SK-N-SH (cell line): ENCODE measurements at places on chromosomes 4 and X. TPM values are rescaled to one million over a fixed set of nuclear protein-coding genes. Genes with fewer than 3 reads are reported as not detected.
A peak's percentile ranks its signal among the peaks of the same experiment; 100 is the strongest.

GRCh38 chrX:18951032-18951431 is 32.9 kb downstream of the PHKA2 start:
- DNase-seq, result no peak

DNA sequence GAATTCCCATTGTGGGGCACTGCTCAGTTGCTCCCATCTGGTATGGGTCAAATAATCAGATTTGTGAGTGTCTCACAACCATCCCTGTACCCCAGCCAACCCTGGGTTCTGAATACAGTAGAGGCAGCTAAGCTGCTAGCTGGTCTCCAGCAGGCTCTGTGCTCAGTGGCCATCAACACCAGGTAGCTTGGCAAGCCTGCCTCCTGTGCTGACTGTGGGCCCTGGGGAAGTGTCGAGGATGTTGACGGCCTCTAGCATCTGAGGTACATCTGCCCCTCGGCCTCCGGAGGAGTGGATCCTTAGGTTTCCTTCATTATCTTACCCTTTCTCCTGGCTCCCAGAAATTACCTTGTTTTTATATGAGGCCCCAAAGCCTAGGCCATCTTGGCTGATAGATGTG is 13.3 kb downstream of the RNF4 start:
- DNase-seq, result no peak

DNA sequence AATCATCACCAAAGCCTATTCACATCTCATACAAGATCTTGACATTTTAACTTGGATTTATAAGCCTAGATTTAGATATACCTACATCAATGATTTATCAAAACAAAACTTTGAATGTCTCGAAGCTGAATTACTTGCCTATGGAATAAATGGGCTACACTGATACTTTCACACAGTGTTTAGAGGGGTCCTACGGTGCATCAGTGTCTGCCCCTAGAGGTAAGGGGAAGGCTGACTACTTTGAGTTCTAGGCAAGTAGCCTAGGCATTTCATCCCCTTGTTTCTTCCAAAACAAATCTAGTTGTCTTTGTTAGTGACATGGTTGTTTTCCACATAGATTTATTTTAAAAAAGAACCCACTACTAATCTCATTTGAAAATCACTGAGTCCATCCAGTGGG is 158.1 kb upstream of the ATOH1 start:
- no peak for DNase-seq

DNA sequence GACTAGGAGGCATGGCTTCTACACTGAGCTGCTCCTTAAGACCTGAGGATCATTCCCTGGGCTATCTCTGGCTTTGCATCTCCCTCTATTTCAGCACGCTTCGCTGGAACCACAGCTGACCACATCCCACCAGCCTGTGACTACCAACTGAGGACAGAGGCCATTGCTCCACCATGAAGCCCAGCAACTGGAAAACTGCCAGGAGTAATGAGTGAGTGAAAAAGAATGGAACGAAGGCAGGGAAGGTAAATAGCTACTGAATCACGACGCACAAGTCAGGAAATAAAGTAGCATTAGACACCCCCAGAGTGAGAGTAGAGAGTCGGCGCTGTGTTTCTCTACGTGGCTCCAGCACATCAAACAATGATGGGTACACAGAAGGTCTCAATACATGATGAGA is 314.7 kb downstream of the LDB2 start:
- no peak for DNase-seq

- no peak for DNase-seq
Observed at GRCh38 chr4:133775881-133776280, 425.7 kb downstream of the PABPC4L start.

DNA sequence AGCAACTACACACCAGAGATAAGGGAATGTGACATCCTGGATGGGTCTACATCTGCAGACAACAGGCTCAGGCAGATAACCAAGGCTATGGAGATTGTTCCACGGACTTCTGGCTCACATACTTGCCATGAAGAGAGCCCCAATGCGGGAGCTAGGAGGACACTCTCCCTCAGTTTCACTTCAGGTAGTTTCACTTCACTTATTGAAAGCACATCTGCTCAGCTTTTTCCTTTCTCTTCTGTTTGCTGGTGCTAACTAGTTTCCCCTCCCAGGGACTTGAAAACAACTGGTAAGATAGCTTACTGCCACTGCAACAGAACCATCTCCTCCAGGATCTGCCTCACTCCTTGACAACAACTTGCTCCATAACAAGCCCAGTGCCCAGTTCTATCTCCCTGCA is 1.4 kb upstream of the CT47C1 start:
- DNase-seq, result no peak

- no peak for DNase-seq
Observed at GRCh38 chrX:67784712-67785111, 240.9 kb downstream of the AR start.

DNA sequence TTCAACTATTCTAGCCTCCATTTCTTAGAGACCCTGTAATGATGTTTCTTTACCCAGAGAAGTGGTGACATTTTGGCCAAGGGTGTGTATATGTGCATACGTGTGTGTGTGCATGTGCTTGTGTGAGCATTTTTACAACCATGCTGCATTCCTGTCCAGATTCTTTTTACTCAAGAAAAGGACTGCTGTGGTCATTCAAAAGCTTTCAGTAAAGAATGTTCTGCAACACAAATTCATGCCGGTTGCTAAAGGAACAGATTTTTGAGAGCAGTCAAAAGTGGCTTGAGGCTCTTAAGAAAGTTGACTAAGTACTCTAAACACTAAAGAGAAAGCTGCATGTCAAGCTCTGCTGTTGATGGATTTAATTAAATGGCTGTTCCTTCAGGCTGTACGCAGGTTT is 65.0 kb upstream of the FMR1 start:
- no peak for DNase-seq

DNA sequence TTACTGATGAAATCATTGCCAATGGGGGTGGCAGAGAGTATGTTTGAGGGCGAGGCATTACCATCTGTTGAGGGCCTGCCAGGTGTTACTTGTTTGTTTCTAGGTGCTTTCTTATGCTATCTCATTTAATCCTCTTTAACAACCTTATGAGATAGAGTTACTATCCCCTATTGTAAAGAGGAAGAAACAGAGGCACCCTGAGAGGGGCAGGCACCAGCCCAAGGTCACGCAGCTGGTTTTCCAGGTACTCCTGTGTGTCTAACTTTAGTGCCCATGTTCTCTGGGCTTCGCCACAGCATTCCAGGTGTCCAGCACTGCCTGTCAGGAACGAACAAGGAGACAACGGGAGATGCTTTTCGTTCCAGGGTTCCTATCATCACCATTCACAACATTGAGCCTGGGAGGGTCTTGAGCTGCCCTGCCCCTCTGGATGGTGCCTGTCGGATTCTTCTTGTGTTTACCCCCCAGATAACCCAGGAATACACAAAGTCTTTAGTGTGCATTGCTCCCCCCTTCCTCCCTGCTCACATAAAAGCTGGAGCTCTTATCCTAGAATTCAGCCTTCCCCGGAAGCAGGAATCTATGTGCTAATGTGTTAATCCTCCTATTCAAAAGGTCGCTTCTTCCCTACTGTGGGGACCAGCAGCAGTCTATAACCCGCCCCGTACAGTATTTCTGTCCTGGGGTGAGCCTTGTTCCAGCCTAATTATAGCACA is 24.9 kb upstream of the GPC4 start:
- DNase-seq, result no peak

GRCh38 chr4:169109035-169109675 is 99.1 kb upstream of the CBR4 start:
- DNase-seq, result no peak

DNA sequence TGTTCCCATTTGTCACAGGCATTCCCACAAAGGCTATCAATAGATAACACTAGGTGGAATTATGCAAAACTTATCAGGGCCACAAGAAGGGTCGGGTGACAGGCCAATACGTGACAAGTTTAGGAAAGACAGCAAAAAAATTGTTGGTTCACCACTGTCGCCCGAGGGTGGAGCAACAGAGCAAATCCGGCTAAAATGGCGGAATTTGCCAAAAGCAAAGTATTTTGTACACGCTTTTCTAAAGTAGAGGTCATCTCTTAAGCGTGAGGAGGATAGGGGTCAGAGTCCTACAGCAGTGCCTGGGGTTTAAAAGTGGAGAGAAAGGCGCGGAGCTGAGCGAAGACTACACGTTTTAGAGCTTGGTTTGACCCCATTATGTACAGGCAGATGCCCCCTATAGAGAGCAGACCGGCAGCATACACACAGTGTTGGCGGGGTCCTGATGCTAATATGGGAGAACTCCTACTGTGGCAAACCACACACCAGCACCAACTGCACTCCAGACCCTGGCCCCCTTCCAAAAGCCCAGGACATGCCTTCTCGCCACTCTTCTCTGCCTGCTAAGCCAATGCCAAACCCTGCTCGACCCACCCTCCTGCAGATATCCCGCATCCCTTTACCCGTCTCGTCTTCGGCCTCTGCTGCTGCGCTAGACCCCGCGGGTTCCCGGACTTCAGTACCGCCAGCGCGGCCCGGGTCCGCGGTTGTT is 733 bp downstream of the CCNA2 start:
- DNase-seq, result peak; percentile 54

DNA sequence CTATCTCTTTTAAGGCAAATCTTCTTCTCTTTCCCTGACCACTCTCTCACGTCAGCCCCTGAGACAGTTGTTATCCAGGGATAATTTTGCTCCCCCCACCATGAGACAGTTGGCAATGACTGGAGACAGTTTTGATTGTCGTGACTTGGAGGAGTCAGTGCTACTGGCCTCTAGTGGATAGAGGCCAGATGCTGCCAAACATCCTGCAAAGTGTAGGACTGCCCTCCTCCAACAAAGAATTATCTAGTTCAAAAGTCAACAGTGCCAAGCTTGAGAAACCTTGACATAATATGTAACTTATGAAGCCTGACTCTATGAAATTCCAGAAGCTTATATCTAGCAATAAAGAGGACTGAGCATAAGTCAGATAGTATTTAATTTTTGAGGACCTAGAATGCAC is 502.1 kb upstream of the IGFBP7 start:
- no peak for DNase-seq

- DNase-seq, result no peak
Observed at GRCh38 chr4:147581606-147582350, 35.4 kb upstream of the TMEM184C start.

GRCh38 chr4:103158760-103159159 is 39.4 kb downstream of the CENPE start:
- no peak for DNase-seq

GRCh38 chr4:7770224-7771050 is 169.2 kb downstream of the AFAP1 start:
- peak; percentile 73 for DNase-seq

- peak; percentile 33 for DNase-seq
Observed at GRCh38 chr4:127604949-127605709, 27.6 kb upstream of the INTU start.

- peak; percentile 4 for DNase-seq
Observed at GRCh38 chrX:130896026-130896425, 7.0 kb downstream of the ENOX2 start.

DNA sequence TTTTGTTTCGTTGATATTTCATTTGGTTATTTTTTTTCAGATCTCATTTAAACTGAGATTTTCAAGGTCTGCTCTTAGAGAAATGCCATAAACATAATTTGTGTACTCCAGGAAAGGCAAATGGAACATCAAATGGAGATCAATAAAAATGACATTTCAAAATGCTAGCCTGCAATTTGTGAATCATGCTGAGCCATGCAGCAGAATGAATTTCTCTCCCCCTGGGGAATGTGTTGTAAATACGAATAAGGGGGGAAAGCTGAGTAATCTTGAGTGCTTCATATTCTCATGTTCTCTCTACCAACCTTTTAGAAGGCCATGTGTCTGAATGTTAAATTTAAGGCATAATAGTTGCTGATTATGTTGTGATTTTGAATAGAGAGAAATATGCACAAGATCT is 7.8 kb downstream of the ZCCHC4 start:
- DNase-seq, result no peak

- no peak for DNase-seq
Observed at GRCh38 chr4:143411527-143412419, 75.1 kb downstream of the GAB1 start.

GRCh38 chrX:85326234-85327059 is 53.0 kb downstream of the POF1B start:
- DNase-seq, result no peak

- DNase-seq, result no peak
Observed at GRCh38 chr4:185656467-185656931, 121.2 kb upstream of the PDLIM3 start.

DNA sequence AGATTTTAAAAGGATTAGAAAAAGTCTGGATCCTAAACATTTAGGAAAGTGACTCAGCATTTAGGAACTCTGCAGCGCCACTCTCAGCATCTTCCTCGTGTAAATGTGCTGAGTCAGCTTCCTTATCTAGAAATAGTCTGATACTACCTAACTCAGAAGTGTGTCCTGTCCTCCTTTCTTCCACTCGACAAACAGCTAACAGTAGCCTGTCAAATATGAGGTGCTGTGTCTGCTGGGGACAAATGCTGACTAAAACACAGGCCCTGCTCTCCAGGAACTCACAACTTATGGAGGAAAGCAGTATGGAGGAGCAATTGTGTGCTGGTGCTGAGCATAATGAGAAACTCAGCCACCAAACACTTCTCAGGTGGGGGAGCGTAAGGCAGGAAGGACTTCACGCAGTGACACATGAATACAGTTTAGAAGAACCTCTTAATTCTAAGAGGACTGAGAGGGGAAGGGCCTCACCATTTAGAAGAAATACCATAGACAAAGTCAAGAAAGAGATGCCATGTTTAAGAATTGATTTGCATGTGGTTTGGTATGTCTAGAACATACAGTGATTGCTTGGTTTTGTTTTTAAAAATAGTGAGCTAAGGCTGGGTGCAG is 125.3 kb downstream of the SOWAHB start:
- no peak for DNase-seq

The SRPX2 gene
- 14.5 and 18.7 TPM in 2 replicates for polyA plus RNA-seq

The MAGEC1 gene
- polyA plus RNA-seq, result 22.2 and 28.7 TPM in 2 replicates

The NPY1R gene
- polyA plus RNA-seq, result not detected in 2 replicates

The HPGD gene
- polyA plus RNA-seq, result not detected in 2 replicates

The ATP2B3 gene
- polyA plus RNA-seq, result 0.16 and 0.18 TPM in 2 replicates

The BEX5 gene
- 0.10 and 0.12 TPM in 2 replicates for polyA plus RNA-seq

The NLGN4X gene
- polyA plus RNA-seq, result 0.05 and 0.31 TPM in 2 replicates

The IL13RA1 gene
- polyA plus RNA-seq, result 27.0 and 29.9 TPM in 2 replicates

The SPANXB1 gene
- not detected in 2 replicates for polyA plus RNA-seq

The GPR50 gene
- not detected in 2 replicates for polyA plus RNA-seq
